Activated CD4-positive, alpha-beta T cell treated with anti-CD3 and anti-CD28 coated beads for 24 hours (primary cell): ENCODE measurements at places on chromosomes 2 and 18.

DNA sequence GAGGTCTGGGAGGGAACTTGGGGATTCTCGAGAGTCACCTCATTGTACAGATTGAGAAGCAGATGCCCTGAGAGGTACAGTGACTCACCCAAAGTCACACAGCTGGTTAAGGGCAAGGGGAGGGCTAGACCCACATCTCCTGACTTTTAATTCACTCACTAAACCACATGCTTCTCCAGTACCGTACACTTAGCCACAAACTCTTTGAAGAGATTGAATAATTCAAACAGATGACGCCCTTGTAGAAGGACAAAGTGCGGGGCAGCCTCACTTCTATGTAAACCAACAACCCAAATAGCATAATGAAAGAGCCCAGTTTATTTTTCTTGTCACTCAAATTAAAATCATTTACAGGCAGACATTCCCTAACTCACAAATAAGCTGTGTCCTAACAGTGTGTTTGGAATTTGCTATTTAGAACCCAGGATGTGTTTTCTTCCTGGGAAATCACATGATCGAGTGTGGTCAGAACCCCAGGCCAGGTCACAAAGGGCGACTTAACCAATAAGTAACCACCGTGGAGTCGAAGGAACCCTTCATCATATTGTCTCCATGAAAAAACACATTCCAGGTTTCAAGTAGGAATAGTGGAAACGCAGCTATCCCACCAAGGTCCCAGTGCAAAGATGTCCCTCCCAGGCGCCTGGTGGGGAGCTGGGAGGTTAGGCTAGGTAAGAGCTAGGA lies 35.8 kb upstream of the PTPN4 start:
- no peak for DNase-seq

- no peak for DNase-seq
Observed at GRCh38 chr2:152222975-152223637, 47.5 kb upstream of the STAM2 start.

DNA sequence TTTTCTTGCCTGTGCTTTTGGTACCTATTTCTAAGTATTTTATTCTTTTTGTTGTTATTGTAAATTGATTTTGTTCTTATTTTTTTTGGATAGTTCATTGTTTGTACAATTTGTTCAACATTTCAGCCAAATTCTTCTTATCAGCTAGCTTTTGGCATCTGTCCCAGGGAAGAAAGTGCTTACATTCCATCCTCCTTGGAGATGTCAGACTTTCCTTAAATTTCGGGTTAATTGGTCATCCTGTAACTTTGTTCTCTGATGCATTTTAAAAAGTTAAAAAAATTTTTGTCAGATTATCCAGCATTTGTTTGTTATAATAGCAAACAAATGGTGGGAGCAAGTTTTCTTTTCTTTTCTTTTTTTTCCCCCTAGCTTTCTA lies 60.3 kb downstream of the PTH2R start:
- no peak for DNase-seq

DNA sequence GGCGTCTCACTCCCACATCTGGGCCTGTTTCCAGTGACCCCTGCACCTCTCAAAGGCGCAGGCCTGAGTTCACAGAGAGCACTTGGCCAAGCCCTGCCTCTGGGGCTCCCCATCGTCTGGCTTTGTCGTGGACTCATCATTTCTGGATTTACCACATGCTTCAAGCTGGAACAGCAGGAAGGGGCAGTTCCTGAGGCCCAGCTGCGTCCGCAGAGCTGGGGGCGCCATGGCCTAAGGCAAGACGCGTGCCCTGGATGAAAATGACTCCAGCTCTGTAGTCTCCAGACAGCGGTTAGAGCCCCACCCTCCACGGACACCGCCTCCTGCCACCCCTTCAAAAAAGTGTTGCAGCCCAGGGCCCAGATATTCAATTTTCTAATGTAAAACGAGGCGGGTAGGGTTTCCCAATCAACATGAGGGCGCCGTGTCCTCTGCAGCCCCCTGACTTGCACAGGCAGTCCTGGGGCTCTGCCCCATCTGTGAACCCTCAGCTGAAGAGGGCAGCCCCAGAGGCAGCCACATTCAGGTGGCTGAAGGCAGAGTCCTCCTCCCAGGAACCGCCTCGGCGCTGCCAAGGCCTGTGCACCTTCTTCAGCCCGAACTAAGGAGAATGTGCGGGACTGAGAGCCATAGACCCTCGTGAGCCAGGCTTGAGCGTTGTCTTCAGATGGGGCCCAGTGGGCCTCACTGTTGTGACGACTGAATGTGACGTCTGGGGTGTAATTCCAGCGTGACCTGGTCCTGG lies 85.5 kb downstream of the NFATC1 start:
- no peak for DNase-seq

DNA sequence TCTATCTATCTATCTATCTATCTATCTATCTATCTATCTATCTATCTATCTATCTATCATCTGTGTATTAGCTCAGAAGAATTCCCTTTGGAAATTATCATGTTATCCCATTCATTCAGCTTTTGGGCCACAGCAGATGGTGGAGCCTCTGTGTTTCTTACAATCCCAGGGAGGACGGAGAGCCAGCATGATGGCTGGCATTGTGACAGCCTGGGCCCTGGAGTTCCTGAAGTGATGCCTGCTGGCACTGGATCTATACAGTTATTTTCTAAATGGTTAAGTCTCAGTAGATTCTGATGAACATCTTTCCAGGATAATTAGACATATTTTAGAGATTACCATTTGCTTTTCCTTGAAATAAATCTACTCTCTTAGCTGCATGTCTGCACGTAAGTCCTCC lies 385.4 kb upstream of the NXPH2 start:
- no peak for DNase-seq

DNA sequence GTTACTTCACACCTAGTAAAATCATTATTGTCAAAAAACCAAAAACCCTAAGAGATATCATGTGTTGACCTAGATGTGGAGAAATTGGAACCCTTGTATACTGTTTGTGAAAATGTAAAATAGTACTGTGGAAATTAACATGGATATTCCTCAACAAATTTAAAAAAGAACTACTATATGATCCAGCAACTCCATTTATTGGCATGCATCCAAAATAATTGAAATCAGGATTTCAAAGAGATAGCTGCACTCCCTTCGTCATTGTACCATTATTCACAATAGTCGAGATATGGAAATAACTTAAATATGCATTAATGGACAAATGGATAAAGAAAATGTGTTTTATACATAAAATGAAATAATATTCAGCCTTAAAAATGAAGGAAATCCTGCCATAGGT lies 105.3 kb upstream of the ZC3H15 start:
- no peak for DNase-seq

DNA sequence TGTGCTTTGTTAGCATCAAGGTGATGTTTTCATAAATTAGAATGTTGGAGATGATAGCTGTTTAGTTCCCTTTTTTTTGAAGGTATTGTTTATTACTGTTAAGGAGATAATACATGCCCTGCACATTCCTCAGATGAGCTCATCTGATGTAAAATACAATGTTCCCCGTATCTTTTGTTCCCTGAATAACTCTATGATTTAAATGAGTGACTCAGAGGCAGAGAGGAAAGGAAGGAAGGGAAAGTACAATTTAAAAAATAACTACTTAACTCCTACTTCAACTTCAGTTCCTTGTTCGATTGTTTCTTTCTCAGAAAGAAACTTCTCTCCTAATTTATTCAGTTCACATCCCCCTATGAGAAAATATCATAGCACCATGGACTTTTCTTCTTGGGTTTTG lies 208.7 kb downstream of the KCNE4 start:
- DNase-seq = no peak

- no peak for DNase-seq
Observed at GRCh38 chr2:157441072-157441454, 2.8 kb downstream of the CYTIP start.

DNA sequence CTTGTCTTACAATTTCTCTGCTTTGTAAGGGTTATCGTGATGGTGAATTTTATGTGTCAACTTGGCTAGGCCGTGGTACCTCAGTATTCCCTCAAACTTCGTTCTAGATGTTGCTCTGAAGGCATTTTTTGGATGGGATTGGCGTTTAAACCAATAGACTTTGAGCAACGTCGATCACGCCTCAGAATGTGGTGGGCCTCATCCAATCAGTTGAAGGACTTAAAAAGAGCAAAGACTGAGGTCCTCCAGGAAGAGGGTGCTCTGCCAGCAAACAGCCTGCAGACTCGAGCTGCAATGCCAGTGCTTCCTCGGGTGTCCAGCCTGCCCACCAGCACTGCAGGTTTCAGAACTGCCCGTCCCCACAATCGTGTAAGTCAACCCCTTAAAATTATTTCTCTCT lies 145.8 kb upstream of the SALL3 start:
- DNase-seq = no peak
